Stimulated activated CD4-positive, alpha-beta T cell treated with anti-CD3 and anti-CD28 coated beads, Interleukin-2, amount 100 ng/mL, for 24 hours (primary cell): ENCODE measurements at places on chromosomes 1 and 21.

GRCh38 chr1:165897326-165898303, 70.2 kb downstream of the UCK2 start:
- no peak for DNase-seq

- peak; percentile 39 for DNase-seq
Observed at GRCh38 chr1:205774198-205775014, 876 bp downstream of the RAB29 start.

GRCh38 chr1:238861342-238862066, 524.9 kb upstream of the CHRM3 start:
- no peak for DNase-seq

- no peak for DNase-seq
Observed at GRCh38 chr1:162033428-162033827, 9.8 kb upstream of the OLFML2B start.

GRCh38 chr1:92483610-92484471, 2.9 kb downstream of the GFI1 start:
- DNase-seq, result peak; percentile 84

DNA sequence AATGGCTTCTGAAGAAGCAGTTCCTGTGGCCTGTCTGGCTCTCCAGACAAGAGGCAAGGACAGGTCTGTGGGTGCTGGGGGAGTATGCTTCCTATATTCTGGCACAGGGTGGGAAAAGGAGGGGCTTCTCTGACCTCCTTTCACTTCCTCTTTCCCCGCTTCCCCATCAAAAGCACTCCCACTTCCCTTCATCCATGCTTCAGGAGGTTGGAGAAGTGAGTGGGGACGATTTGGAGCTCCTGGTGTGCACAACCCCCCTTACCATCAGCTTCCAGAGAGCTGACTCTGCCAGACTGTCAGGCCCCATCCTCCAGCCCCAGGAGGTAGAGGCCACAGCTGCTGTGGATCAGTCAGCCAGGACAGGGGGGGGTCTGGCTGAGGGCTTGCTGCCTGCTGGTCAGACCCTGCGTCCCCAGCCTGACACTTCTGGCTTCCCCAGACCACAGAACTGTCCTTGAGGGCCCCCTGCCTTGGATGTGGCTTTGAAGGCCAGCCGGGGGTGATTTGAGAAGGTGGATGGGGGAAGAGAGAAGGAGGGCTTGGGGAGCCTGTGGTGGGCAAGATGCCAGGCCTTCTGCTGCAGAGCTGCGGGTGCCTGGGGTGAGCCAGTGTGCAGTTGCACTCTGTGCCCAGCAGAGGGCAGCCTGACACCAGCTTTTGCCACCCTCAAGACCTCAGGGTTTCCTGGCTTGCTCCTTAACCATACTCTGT, 21.5 kb upstream of the TMEM222 start:
- DNase-seq, result peak; percentile 79

DNA sequence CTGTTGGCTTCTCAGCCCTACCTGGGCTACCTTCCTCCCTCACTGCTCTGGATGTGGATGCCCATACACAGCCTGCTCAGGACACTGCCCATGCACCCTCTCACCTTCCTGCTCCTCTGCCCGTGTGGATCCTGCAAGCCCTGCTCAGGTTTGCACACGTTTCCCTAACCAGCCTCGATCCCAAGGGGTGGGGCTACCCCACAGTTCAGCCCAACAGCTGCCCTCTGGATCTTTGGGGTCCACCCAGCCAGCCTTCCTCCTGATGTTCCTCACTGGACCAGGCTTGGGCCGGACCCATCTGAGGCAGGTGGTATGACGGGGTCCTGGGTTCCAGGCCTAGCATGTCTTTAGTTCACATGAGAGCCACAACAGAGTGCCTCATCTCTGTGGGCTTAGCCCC, 4.7 kb downstream of the TMEM54 start:
- no peak for DNase-seq
